ENCODE measurements at places on chromosomes 1 and 21.

DNA sequence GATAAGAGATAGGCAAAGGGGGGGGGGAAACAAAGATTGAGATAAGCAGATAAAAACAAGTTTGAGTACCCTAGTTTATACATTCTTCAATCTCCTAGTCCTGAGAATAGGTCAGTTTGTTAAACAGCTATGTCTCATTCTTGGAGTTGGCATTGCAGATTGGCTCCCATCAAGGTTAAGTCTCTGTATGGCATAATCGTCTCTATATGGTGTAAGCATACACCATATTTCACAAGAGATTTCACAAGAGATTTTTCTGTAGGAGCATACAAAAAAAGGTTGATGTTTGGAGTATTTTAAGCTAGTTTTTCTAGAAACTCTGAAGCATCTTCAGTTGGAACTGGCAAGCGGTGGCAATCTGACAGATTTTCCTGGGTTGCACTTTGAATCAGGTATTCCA is 35.8 kb downstream of the NCAM2 start:
- DNase-seq: no peak

GRCh38 chr1:154729031-154729442 is 121.1 kb upstream of the ADAR start:
- DNase-seq: no peak

DNA sequence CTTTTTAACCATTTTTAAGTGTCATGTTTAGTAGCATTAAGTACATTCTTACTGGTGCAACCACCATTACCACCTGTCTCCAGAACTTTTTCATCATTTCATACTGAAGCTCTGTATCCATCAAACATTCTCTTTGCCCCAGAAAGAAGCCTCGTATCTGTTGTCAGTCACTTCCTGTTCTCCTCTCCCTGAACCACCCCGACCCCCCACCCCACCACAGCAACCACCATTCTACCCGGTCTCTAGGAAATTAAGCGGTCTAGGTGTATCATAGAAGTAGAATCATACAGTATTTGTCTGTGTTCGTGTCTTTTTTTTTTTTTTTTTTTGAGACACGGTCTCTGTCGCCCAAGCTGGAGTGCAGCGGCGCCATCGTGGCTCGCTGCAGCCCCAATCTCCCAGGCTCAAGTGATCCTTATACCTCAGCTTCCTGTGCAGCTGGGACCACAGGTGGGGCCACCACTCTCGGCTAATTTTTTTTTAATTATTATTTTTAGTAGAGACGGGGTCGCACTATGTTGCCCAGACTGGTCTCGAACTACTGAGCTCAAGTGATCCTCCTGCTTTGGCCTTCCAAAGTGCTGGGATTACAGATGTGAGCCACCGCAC is 23.7 kb upstream of the EPHA8 start:
- DNase-seq: no peak

DNA sequence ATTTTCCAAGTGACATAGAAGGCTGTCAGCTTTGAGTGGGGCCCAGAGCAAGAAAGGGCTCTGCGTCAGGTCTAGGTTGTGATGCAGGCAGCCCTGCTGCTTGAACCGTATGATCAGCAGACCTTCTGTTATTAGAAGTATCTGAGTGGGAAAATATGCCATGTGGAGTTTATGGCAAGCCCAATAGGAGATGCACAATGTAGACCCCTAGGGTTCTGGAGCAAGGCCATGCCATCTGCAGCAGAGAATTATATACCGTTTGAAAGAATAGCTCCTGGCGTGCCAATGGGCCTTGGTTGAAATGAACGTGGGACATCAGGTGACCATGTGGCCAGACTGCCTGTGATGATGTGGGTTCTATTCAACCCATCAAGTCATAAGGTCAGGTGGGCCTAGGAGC is 44.1 kb upstream of the ZBTB18 start:
- DNase-seq: no peak

DNA sequence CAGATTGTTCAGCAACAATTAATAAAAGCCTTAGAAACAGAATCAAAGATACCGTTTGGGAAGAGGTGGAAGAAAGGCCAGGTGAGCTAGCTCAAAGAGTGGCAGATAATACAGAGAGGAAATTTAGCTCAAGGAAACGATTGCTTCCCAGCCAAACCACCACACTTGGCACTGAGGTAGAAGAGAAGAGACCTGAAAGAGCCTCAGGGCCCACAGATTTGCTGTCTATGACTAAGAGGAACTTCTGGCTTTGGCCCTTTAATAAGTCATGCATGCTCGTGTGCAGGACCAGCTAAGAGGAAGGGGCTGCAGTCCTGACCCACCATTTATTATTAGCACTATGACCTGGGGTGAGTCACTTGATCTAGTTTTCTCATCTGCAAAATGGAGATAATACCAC is 72.8 kb upstream of the BCL10 start:
- no peak for DNase-seq

GRCh38 chr1:55768327-55768952 is 553.3 kb upstream of the USP24 start:
- DNase-seq: no peak

- no peak for DNase-seq
Measured at GRCh38 chr1:40887012-40887378, 24.8 kb upstream of the CITED4 start.

GRCh38 chr1:162230096-162230495 is 146.6 kb downstream of the SPATA46 start:
- no peak for DNase-seq

DNA sequence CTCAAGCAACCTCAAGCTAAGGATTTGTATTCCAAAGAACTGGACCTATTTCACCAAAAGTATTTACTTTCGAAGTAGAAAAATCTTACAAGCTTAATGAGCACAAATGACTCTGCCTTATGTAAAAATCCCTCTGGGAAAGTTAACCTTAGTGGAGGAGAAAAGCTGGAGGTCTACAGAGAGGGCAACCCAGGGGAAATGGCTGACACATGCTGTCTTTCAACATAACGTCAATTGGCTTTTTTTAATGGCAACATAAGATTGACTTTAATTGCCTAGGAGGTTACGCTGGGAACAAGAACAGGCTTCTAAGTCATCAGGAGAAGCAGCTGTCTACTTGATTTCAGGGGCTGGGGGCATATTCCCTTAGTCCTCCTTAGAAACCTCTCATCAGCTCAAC is 52.3 kb downstream of the UTP25 start:
- DNase-seq: peak; percentile 47

DNA sequence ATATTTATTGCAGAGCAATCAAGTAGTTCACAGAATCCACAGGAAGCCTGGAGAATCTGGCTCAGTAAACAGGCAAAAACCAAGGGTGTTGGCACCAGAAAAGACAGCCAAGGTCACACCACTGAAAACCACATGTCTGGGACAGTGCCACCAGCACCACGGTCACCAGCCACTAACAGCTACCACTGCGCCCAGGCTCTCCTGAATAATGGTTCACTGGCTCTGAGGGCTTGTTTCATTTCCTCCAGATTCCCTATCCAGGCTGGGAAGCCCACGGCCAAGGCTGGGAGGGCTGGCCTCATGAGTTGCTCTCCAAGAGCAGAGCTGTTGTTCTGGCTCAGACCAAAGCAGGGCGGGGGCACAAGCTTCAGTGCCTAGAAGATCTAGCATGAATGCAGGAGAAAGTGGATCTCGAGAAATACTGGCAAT is 54.5 kb upstream of the PTGFRN start:
- no peak for DNase-seq

GRCh38 chr1:83705091-83705490 is 293.8 kb downstream of the TTLL7 start:
- no peak for DNase-seq

DNA sequence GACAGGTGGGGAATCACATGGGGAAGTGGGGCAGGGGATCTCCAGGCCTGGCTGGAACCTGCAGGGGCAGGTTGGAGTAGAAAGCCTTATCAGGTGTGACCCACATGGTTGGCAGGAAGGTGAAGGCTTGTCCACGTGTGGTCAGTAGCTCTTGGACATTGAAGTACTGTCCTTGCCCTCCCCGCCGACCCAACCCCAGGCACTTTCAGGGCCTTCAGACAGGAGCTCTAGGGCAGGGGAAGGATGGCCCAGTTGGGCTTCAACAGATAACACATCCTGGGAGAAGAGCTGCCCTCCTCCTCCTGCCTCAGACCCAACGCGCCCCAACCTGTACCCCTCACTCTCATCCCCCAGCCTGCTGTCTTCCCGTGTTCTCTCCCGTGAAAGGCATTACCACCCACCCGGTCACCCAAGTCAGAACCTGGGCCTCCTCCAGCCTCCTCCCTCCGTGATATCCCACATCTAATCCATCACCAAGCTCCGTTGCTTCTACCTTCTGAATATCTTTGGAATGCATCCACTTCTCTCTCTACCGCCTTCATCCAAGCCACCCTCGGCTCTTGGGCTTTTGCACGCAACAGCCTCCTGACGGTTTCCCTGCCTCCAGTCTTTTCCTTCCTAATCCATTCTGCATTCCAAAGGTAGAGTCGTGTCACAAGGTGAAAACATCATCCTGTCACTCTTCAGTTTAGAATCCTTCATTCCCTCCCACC is 15.9 kb downstream of the PTPRF start:
- DNase-seq: no peak

DNA sequence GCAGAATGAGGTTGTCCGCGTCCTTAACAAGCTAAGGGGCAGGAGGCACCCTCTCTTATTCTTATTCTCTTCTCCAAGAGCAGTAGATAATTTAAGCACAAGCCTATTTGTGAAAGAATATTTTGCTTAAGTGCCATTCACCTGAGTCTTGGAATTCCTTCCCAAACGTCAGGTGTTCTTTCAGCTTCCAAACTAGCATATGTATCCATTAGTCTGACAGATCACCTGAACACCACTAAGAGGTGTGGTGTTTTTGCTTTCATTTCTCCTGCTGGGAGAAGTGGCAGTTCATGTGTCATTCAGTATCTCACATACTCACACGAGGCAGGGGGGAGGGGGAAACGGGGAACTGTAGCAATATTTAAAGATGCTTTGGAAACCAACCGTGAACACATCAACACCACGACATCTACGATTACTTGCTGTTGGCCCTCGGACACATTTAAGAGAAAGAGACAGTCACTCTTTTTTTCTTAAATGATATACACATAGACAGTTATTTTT is 45.5 kb upstream of the RBM15 start:
- DNase-seq: no peak

- no peak for DNase-seq
Measured at GRCh38 chr1:156284757-156285156, 632 bp downstream of the TMEM79 start.

DNA sequence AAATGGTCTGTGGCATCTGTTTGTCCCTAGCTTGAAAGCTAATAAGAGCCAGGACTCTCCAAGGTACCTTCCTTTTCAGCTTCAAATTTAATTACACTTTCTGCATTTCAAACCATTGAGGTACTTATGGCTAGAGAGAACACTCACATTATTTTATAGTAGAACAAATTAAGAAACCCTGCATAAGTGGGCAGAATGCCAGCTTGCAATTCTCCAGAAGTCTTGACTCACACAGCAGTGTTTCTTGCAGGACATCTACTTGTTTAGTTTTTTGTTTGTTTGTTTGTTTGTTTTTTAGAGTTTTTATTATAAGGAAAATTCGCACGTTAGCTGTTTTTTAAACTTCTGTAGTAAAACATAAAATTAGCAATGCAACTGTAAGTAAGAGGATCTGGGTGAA is 397.2 kb downstream of the NEGR1 start:
- peak; percentile 49 for DNase-seq

DNA sequence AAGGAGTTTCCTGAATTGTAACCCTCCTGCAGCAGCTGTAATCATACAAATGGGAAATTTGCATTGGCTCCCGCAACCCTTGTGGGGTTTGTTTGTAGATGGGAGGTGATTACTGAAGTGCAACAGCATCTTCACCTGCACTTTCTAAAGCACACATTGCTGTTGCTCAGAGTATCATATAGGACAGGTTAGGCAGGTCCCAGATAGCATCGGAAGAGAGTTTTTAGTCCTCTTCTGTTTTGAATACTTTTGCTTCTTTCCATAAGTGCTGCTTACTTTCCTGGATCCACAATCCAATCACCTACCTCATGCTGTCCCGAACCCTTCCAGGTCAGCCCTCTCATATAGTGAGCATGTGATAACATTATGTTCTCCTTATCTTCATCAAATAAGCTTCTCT is 300.4 kb downstream of the PTPRC start:
- no peak for DNase-seq

- DNase-seq: no peak
Measured at GRCh38 chr1:192243721-192244120, 73.1 kb upstream of the RGS21 start.

GRCh38 chr1:248622570-248623001 is 12.3 kb downstream of the OR2T11 start:
- DNase-seq: peak; percentile 35

GRCh38 chr1:226310245-226310540 is 1.2 kb upstream of the LIN9 start:
- no peak for DNase-seq

DNA sequence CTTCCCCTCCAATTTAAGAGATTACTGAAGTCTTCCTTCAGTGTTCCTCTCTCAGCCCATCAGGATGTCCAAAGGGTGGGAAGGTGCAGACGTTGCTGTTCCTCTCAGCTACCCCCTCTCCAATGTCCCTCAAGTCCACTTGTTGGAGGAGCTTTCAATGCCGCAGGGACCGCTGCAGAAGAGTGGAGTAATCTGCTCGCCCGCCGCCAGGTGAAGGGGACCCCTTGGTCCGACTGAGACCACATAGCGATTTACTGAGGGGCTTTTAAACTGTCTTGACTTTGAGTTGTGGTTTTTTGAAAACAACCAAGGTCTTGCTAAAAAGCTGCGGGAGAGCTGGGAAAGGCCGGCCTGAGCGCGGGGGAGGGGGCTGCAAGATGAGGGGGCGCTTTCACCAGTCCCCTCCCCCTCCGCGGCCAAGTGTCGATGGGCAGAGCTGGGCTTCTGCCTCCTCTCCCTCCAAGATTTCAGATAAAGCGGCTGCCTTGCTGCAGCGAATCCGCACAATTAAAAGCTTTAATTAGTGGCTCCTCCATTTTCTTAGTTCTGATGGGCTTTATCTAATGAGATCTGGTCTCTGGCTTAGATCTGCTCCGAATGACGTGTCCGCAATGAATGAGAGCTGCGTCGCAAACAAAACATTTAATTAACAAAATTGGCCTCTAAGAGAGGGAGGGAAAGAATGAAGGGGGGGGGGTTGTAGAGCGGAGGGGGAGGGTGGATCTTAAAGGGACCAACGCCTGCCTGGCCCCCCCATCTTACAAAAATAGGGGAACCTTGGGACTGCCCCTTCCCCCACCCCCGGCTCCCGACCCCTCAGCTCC is 5.9 kb downstream of the LMO4 start:
- DNase-seq: peak; percentile 41

All from NCI-H1436 (cell line).